Head of caudate nucleus (tissue), 42 donors: ENCODE measurements at places on chromosomes 5 and 9.

GRCh38 chr9:123614306-123615263, 258.6 kb downstream of the CRB2 start:
- DNase-seq, result no peak

DNA sequence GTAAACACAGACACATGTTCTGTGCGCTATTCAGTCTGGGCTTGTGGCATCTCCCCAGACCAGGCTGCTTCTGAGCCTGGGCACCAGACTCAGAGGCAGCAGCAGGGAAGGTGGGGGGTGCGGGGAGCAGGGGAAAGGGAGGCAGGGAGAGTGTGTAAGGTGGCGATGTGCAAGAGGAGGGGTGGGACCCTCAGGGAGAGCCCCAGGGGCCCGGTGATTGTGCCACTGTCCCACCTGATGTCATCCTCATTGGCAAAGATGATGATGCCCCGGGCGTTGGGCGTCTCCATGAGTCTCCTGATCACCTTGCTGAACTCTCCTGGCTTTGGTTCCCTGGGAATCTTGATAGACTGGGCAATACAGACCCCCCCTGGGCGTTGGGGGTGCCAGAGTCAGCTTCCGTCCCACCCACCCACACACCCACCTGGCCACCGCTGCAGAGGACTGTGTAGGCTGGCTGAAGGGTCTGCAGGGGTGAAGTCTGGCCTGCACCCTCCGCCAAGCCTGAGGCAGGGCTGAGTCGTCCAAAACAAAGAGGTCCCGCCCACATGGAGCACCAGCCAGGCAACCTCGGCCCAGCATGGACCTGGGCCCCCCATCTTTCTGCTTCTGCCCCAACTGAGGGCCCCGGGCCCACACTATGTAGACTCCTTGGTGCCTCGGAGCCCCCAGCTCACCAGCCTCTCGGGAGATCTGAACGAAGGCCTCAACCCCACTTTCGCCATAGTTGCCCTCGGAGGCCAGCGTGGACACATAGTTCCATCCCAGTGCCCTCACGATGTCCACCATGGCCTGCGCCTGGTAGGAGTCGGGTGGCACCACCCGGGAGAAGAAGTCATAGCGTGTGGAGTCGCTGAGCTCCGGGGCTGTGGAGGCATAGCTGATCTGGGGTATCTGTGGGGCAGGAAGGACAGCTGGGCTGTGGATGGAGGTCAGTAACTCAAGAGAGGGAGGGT, 3.7 kb downstream of the GRM6 start:
- peak; percentile 28 for DNase-seq

GRCh38 chr5:89047571-89047970, 164.6 kb upstream of the MEF2C start:
- no peak for DNase-seq

DNA sequence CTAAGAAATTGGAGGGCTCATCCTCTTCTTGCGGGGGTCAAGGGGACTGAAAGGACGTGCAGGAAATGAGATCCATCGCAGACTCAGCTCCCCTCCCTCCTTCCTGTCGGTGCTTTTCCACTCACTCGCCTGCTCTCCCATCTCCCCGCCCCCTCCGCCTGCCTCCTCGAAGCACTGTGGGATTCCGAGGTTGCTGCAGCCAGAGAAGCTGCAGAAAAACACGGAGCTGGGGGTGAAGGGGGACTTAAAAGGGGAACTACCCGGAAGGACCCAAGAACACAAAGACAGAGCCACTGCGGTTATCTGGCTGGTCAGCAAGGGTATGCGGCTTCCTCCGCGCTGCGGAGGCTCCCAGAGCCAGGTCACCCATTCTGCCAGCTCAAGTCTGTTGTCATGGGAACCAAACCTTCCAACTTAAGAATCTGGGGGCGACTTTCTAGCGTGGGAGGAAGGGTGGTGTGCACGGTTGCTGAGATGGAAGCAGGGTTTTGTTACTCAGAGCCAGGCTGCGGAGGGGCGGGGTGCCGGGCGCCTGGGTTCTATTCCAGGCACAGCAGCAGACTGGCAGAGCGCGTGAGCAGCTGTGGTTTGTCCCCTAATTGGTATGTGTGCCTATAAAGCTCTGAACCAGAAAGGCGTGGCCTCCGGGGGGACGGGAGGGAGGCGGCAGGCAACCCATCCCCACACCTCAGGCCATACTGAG, 24.9 kb downstream of the PCDHGC5 start:
- peak; percentile 80 for DNase-seq

DNA sequence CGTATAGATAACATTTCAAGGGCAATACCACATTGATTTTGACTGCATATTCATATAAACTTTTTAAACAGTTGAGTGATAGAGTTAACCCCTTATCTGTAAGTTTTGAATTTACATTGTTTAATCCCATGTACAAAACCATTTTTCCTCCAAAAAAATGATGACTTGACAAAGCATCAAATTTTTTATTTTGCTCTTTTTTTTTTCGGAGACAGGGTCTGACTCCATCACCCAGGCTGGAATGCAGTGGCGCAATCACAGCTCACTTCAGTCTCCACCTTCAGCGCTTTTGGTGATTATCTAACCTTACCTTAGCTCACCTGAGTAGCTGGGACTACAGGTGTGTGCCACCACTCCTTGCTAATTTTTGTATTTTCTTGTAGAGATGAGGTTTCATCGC, 1670.1 kb upstream of the CDH9 start:
- no peak for DNase-seq

GRCh38 chr5:44099643-44100042, 289.6 kb downstream of the FGF10 start:
- DNase-seq, result no peak
